ENCODE measurements at places on chromosomes 4 and X.

DNA sequence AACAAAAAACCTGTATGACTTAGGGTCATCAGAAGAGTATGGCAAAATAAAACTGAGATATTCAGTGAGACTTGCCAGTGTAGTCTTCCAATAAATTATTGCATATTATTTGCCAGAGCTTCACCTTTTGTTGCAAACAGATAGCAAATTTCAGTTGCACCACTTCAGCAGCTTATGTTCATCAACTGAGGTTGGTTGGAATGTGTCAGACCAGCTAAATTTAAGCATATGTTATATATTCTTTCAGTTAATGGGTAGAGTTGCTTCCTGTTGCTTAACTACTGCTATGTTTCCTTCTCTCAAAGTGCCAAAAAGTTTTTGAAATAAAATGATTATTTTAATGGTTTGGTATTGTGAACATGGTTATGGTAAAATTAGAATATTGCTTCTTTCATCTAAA lies 61.5 kb downstream of the GALNT7 start:
- no peak for DNase-seq

- DNase-seq: no peak
Observed at GRCh38 chrX:107659768-107660167, 31.5 kb downstream of the PRPS1 start.

DNA sequence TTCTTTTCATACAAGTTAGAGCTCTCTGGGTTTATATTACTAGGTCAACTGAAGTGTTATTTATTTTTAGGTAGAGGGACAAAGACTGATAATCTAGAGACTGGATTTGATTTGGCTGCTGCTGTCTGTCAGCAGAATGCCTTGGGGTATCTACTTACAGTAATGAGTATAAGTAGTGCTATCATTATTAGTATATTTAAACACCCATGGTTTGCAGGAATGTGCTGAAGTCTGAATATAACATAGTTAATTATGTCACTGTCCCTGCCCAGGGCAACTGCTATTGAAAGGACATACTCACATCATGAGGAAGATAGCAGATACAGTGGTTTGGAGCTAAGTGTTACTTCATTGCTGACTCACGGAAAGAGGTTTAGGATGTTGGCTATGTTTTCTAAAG lies 76.2 kb downstream of the PRRG1 start:
- no peak for DNase-seq

DNA sequence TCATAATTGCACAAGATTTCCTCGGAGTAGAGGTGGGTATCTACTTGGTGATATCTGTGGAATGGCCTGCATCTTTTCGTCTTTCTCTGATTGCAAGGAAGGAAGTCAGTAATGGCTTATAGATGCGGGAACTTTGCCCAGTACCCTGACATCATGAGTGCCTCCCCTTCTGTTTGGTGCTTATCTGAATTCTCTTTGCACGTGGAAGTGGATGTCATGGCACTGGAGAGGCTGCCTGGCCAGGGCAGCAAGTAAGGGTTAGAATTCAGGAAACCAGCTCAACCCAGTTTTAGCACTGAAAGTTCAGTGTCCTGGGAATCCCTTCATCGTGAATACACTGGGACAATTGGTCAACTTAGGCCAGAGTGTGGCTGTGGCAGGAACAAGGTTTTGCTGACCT lies 83.5 kb upstream of the RAPGEF2 start:
- no peak for DNase-seq

- DNase-seq: no peak
Observed at GRCh38 chr4:175530655-175531054, 281.4 kb downstream of the GPM6A start.
